Daoy (cell line): ENCODE measurements at places on chromosomes 11 and 22. TPM values are rescaled to one million over a fixed set of nuclear protein-coding genes. Genes with fewer than 3 reads are reported as not detected.

The OR52E2 gene
- total RNA-seq = not detected in 2 replicates

The OR5P2 gene
- total RNA-seq = not detected in 2 replicates

The SERPING1 gene
- total RNA-seq = 4.6 TPM in 1 of 2 replicates, not detected in the other

The HEPHL1 gene
- not detected in 2 replicates for total RNA-seq

DNA sequence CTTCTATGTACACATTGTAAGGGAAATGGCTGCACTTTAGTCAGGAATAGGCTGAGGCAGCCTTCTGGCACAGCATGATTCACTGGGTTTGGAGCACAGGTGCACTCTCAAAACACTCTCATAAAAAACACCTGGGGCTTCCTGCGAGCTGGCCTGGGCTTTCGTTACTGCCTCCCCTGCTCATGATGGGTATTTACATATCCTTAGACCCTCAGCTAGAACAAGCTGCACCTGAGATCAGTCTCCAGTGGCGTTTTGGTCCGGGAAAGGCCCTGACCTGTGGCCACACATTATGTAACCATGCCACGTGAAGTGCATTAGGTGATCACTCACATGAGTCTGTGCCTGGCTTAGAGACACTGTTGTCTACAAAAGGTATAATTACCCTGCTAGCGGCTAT, 321.7 kb downstream of the TMEM135 start:
- no peak for DNase-seq

- DNase-seq = no peak
These were observed 2.5 kb downstream of the CRKL start for GRCh38 chr22:20919718-20920117.

DNA sequence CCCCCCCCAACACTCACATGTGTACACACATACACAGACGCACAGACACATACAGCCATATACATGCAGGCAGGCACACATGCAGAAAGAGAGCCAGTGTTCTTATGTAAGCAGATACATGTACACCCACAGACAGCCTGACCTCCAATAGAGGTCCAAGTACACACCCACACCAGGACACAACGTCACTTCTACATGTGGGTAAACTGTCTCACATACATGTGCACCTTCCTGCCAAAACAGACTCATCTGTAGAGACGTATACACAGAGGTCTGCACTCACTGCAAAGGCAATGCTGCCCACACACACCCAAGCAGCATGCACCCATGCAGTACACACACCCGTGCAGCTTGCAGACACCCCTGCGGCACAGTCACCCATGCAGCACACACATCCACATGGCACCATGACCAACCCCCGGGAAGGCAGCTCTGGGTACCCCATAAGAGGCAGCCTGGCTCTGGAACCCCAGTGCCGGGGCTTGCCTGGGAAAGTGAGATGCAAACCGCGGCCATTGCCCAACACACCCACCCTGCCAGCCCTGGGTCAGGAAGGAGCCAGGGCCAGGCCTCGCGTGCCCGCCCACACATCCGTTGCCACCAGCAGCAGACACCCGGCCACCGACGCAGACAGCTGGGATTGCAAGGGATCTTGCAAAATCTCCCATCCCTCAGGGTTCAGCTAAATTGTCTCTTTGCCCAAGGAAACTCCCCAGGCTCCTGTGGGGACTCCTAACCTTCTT, 10.1 kb downstream of the CASTOR1 start:
- no peak for DNase-seq

DNA sequence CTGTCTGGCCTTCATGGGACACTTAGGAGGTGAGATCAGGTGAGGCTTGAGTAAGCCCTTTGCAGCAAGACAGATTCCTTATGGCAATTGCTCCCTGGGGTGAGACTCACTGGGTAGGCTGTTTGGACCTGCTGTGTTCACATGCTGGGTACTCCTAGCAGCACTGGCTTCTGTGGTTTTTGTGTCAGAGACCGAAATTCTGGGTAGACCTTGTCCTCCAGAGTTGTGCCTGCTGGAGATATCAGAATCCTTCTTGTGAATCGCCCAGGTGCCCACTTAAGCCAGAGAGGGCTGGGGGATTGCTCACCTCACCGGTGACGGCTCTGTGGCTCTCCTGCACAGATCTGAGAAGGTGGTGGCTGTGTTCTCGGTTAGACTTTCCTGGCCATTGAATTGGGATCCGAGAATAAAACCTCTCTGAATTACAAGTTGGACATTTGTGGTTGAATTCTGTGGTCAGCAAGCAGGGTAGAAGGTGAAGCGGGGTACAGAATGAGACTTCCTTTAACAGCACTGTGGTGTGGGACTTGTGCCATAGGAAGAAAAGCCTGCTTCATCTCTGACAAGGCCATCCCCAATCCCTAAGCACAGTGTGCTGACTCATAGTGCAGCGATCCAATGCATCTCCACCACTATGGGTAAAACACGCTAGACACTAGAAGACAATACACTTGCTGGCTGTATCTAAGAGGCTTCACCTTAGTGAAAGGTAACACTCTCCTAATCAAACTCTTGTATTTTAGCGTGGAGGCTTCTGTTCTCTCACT, 52.5 kb upstream of the TTC12 start:
- DNase-seq = peak; percentile 60

DNA sequence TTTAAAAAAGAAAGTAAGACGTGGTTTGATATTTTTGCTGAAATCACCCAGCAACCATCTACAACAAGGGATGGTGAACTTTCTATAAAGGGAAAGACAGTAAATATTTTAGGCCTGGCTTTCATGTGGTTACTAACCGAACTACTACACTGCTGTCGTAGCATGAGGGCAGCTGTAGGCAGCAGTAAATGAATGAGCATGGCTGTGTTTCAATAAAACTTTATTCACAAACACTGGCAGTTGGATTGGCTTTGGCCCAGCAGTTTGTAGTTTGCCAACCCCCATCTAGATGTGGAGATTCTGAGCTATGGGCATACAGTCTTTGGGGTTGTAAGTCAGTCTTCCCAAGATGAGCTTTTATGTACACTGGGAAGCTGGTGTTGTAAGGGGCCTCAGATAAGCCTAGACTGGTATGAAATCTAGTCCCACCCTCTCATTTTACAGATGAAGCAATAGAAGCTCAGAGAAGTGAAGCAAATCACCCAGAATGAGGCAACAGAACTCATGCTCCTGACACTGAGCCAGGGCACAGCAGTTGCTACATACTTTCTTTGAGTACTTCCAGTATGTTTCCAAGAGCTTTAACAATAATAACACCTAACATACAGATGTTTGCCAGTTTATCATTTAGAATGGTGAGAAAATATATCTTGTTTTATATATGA, 204.4 kb downstream of the ADAMTS15 start:
- no peak for DNase-seq

DNA sequence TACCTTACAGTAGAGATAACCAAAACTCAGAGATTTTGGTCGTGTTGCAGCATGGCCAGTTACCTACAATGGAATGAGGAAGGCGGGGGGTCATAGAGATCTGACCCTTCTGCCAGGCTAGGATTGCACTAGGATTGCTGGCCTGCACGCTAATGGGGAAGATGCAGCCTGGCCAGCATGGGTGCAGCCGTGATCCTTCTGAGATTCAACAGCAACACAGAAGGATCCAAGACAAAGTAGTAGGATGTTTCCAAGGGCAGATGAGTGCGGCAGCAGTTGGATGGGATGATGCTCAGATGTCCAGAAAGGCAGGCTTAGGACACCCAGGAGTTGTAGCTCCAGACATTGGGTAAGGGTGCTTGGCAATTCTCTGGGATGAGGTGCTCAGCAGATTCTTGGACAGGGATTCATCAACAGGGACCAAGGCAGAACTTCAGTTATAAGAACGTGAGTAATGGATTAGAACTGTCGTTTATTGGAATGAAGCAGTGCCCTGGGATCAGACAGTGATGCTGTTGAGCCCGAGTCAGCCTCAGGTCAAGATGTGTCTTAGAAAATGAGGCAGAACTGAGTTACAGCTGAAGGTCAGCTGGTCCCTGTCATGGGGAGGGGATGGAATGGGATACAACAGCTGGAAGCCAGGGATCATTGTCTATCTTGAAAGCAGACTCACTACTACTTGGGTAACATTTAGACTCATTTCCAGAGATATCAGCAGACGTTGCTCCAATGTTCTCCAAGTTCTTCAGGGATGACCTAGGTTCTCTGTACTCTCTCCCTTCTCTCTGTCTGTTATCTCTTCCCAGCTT, 71.0 kb downstream of the PARVA start:
- DNase-seq = no peak

DNA sequence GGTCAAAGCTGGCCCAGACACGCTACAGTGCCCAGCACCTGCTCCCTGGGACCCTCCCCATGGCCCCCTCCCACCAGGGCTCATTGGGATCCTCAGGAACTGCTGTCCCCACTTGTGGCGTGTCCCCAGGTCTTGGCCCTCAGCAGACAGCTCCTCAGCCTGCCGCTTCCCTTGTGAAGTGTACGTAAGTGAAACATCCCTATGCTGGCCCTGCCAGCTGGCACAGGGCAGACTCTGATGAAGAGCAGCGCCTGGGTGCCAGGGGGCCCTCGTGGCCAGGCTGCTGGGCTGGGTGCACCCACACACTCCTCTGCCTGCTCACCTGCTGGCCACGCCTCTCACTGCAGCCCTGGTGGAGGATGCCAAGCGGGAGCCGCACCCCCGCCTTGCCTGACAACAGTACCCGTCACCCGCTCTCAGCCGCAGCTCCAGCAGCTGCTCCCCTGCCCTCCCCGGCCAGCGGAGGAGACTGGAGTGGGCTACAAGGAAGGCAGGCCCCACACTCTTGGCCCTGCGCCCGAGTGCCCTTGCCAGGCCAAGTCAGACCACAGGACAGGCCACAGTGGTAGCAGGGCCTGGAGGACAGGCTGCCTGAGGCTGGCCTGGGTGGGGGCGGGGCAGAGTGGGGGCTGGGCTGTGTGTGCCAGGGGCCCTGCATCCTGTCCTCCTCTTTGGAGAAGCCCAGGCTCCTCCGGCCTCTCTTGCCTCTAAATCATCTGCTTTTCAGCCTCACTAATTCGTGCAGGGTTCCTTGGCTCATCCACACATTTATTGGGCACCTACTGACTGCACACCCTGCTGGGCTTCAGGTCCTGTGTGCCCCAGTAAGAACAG, 39.5 kb downstream of the IGF2 start:
- peak; percentile 48 for DNase-seq

DNA sequence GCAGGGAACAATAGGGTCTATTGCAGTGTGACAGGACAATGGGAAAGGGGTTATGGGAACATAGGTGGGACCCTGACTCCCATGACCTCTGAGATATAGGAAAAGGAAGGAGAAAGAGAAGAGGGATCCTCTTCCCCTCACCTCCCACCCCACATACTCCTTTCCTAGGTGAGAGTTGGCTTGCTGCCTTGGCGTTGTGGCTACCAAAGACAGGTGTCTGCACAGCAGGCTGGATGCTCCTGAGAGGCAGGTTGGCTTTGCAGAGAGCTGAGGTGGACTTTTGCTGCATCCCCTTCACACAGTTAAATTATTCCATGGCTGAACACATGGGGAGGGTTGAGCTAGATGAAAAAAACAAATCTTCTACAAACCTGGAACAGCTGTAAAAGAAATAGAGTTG, 80.7 kb downstream of the SYT9 start:
- DNase-seq = no peak

GRCh38 chr11:57979532-57980079, 44.1 kb upstream of the OR9Q1 start:
- no peak for DNase-seq

GRCh38 chr11:64809781-64810241, 540 bp downstream of the MEN1 start:
- peak; percentile 17 for DNase-seq

DNA sequence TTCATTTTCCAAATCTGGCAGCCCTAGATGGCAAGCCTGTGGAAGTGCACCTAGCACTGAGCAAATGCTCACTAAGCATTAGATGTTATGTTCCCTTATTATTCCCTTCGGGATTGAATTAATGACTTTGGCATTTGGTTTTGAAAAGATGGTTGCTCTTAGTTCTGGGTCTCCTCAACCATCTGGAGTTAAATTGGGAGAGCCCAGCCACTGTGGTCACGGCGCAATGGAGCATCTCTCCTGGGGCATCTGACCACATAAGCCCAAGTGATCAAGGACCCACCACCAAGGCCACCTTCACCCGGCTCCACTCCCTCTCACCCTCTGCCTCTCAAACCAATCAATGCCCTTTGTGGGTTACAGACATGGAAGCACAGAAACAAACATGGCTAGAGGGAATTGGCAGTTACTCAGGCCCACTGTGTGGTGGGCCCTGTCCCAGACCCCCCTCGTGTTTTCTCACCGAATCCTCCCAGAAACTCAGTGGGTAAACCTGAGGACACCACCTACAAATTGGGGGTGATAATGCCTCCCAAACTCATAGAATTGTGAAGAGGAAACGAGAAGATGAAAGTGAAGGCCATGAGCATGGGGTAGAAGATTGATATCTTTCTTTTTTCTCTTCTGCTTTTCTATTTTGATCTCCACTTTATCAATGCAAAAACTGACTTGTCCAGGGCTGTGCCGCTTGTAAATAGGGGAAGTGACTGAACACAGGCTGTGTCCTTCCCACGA, 52.2 kb downstream of the IRAG1 start:
- DNase-seq = no peak

DNA sequence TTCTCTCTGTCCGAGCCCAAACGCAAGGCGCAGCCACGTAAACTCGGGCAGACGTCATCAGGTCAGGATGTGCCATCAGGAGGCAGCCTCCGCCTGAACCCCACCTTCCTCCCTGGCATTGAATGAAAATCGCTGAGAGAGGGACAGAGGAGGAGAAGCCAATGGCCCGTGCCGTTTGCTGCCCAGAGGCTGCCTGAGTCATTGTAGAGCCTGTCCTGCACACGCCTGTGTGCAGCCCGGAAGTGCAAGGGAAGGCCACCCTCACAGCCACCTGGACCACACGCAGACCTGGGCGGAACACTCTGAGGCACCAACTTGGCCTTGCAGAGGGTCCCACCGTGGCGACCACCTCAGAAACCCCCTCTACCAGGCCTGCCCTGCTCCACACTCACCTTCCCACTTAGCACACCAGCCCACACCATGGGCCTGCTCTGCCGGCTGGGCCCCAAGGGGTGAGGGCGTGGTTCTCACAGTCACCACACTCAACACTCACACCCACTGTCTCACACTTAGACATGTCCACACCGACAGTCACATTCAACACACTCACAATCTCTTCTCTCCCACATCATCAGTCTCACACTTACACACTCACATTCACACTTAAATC, 9.1 kb downstream of the CHID1 start:
- DNase-seq = no peak

DNA sequence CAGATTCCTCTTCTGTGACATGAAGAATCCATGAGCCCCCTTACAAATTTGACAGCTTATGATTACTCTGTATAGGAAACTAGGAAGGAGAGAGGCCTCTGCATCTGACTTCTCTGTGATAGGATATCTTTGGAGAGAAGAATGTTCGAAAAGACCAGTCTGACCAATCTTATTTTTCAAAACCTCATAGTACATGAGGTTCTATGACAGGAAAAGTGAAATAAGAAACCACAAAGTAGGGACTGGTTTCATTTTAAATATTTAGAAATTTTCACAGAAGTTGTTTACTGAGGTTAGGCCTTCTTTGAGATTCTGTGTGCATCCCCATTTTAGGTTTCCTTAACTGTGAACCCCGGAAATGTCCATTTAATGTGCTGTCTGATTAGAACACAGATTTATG, 2.1 kb upstream of the OR4X1 start:
- DNase-seq = no peak

DNA sequence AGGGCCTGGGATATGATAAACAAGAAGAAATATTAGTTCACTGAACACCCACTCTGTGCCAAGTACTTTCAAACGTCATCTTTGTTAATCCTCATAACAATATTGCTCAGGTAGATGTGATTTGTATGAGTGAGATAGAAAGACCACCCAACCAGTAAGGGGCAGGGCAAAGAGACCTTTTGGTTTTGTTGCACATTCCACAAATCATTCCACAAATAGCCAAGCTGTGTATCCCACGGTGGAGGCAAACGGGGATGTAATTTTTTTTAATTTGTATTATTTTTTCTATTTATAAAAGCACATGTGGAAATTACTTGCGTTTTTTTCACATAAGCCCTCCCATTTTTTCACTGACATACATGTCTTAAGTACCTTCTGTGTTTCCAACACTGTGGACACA, 29.0 kb downstream of the LAYN start:
- no peak for DNase-seq
